Colonic mucosa (tissue), 4 donors: ENCODE measurements at places on chromosomes 3 and 15. TPM values are rescaled to one million over a fixed set of nuclear protein-coding genes. Genes with fewer than 3 reads are reported as not detected.

CPLX3 gene
- total RNA-seq = not detected

CIP2A gene
- 5.3 TPM for total RNA-seq

IMPG2 gene
- 0.08 TPM for total RNA-seq

KY gene
- 0.44 TPM for total RNA-seq

SERP1 gene
- total RNA-seq = 153 TPM

CHRD gene
- total RNA-seq = 2.0 TPM

DNA sequence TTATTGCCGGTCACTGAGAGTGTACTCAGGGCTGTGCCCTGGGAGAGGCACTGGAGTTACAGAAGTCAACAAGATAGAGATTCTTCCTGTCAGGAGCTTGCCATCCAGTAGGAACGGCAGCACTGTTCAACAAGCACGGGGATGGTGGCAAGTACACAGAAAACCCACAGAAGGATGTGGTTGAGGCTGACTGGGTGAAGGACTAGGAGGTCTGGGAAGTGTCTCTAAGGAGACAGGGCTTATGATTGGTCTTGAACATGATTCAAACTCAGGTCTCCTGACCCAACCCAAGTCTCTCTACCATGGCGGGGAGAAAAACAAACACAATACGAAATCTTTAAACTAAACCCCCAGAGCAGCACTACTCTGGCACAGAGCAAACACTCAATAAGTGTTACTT is 37.6 kb downstream of the ERICH6 start:
- no peak for DNase-seq
- H3K4me3 ChIP-seq = no peak overlapping the region
- no peaks in the 10 kb centered on the region for H3K36me3 ChIP-seq
- H3K4me1 ChIP-seq = no peaks in the 10 kb centered on the region

DNA sequence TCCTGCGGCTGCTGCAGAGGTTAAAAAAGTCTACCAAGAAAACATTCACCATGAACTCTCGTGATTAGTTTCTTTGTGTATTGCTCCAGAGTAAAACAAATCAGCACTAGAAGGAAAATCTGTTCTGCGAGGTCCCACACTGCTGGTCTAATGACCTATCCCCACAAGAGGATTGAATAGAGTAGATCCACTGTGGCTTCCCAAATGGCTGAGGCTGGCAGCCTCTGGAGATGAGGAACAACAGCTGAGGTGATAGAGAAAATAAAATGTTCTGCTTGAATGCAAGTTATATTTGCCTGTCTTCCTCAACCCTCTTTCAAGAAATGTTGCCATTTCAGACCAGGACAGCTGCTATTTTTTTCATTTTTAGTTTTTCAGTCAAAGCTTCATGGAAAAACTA is 883.3 kb downstream of the CADM2 start:
- H3K4me3 ChIP-seq = no peak overlapping the region
- H3K36me3 ChIP-seq = no peaks in the 10 kb centered on the region

DNA sequence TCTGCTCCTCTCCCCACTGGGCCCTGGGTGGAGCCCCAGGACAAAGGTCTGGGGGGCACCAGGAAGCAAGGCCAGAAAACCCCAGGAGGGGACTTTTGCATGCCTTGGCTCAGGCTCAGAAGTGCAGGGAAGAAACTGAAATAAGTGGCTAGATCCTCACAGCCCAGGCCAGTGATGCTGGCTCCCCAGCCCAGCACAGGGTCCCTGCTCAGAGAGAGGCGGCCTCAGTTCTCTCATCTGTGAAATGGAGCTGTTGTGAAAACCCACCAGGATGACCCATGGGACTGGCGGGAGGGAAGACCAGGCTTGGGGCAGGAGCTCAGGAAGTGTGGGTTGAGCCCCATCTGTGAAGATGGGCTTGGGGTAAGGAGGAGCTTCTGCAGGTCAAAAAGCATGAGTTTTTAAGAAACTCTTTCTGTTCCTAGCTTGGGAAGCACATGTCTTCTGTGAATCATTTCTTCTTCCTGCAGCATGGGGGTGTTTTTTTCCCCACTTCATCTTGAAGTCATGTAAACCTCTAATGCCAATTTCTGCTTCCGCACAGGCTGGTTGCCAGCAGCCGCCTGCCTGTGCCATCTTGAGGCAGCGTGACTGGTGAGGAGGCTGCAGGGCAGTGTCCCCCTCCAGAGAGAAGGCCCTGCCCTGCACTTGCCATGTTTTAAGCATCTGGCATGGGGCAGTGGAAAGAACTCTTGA is 118.6 kb downstream of the SMAD6 start:
- DNase-seq = no peak
- H3K4me1 ChIP-seq = no peaks in the 10 kb centered on the region
- no peaks in the 10 kb centered on the region for H3K36me3 ChIP-seq
- H3K27ac ChIP-seq = no peak overlapping the region
- H3K4me3 ChIP-seq = no peak overlapping the region
- no peaks in the 10 kb centered on the region for H3K27me3 ChIP-seq

DNA sequence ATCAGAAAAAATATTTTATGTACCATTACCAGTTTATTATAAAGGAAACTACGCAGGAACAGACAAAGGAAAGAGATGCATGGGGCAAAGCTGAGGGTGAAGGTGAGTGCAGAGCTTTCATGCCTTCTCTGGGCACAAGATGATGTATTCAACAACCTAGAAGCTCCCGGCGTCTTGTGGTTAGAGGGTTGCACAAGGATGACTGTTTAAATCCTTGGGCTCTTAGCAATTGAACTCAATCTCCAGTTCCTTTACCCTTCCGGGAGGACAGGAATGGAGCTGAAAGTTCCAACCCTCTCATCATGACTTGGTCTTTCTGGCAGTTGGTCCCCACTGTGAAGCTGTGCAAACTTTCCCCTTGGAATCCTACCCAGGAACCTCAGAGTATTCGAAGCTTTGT is 542.0 kb downstream of the EPHA3 start:
- H3K27me3 ChIP-seq = no peaks in the 10 kb centered on the region
- H3K36me3 ChIP-seq = no peaks in the 10 kb centered on the region
- no peak overlapping the region for H3K4me3 ChIP-seq

GRCh38 chr3:51384055-51384725 is 901 bp upstream of the MANF start:
- peak; percentile 48 for DNase-seq
- H3K4me3 ChIP-seq = peak overlapping the region; percentile 76
- peak overlapping the region; percentile 72 for H3K27ac ChIP-seq
- H3K4me1 ChIP-seq = peaks cover 30% of the 10 kb centered on the region
- H3K36me3 ChIP-seq = no peaks in the 10 kb centered on the region

DNA sequence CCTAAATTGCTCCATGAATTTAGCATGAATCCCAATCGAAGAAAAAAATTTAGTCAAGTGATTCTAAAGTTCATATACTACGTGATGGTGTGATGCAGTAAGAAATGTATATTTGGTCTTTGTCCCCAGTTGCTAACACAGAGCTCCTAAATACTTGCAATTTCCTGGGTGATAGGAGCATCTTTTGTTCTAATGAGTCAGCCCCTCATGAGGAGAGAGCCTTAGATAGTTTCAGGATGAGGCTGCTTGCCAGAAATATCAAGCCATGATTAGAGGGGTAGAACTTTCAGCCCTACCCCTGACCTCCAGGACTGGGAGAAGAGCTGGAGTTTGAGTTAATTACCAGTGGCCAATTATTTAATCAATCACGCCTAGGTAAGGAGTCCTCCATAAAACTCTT is 170.2 kb downstream of the PDE8A start:
- no peak for DNase-seq
- H3K36me3 ChIP-seq = no peaks in the 10 kb centered on the region
- no peak overlapping the region for H3K4me3 ChIP-seq
- no peak overlapping the region for H3K27ac ChIP-seq
- H3K4me1 ChIP-seq = no peaks in the 10 kb centered on the region
- H3K27me3 ChIP-seq = no peaks in the 10 kb centered on the region

DNA sequence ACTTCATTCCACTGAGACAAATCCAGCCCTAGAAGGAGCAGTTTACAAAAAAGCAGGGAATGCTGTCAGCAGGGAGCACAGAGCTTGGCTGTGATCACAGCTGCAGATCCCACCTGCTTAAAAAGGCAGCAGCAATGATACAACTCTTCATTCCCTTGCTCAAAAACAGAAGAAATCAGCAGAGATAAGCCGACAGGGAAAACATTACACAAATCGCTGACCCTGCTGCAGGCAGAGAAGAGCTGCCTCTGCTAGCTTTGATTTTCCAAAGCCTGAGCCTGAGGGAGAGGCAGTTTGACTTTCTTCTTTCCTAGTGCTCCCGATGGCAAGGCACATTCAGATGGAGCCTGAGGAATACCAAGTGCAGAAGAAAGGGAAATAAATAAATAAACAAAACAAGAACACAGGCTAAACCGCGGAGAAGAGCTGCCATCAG is 80.2 kb downstream of the SHQ1 start:
- no peak overlapping the region for H3K27ac ChIP-seq
- no peak overlapping the region for H3K4me3 ChIP-seq
- no peaks in the 10 kb centered on the region for H3K27me3 ChIP-seq
- H3K4me1 ChIP-seq = no peaks in the 10 kb centered on the region

DNA sequence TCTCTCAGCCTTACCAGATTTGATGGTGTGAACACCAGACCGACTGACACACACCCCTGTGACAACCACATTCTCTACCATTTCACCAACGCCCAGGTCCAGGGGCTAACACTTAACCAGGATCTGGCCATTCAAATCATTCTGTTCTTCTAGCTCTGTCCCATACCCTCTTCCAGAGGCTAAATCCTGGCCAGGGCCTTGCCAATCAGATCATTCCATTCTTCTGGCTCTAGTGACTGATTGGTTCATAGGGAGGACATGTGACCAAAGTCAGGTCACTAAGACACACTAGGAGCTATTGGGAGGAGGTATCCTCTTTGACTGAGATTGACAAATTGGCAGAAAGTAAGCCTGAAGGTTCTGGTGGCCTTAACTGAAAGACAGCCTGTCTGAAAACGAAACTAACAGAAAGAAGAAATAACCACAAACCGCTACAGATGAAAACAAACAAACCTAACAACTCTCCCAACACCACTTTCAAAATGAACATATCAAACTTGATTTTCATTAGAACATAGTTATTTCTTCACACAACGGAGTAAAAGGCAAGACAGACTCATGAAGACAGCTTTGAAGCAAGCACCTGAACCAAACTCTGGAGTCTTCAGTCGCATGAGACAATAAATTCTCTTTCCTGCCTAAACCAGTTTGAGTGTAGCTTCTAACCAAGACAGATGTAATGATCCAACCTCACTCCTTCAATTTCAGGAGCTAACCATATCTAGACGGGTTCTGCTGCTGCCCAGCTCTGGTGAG is 68.5 kb downstream of the TRANK1 start:
- DNase-seq = no peak
- H3K27me3 ChIP-seq = no peaks in the 10 kb centered on the region
- no peaks in the 10 kb centered on the region for H3K4me1 ChIP-seq
- H3K27ac ChIP-seq = peak overlapping the region; percentile 17
- H3K36me3 ChIP-seq = no peaks in the 10 kb centered on the region

GRCh38 chr3:130816561-130817445 is 70.2 kb upstream of the PIK3R4 start:
- H3K4me1 ChIP-seq = no peaks in the 10 kb centered on the region
- no peak for DNase-seq
- H3K27ac ChIP-seq = no peak overlapping the region

DNA sequence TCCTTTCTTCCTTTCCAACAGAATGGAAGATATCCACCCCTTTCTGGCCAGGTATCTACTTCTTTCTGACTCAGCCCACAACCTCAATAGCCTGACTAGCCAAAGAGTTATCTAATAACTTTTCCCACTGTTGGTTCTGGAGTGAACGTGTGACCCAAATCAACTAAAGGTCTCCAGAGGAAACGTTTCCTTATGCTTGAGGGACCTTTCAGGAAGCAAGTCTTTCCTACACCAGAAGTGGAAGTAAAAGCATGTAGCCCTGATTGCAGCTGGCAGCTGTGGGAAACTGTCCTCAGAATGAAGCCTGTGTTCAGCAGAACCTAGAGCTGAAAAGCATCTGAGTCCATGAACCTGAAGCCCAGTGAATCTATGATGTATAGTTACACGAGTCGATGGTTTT is 34.7 kb upstream of the PHLDB2 start:
- H3K4me3 ChIP-seq = no peak overlapping the region
- no peaks in the 10 kb centered on the region for H3K27me3 ChIP-seq
- no peak for DNase-seq
- no peaks in the 10 kb centered on the region for H3K4me1 ChIP-seq
- no peaks in the 10 kb centered on the region for H3K36me3 ChIP-seq

GRCh38 chr15:57819646-57820045 is 113.1 kb downstream of the POLR2M start:
- H3K36me3 ChIP-seq = no peaks in the 10 kb centered on the region
- no peaks in the 10 kb centered on the region for H3K4me1 ChIP-seq
- DNase-seq = no peak
- H3K4me3 ChIP-seq = no peak overlapping the region
- no peaks in the 10 kb centered on the region for H3K27me3 ChIP-seq
- H3K27ac ChIP-seq = no peak overlapping the region

GRCh38 chr15:79192462-79193036 is 90.0 kb upstream of the ANKRD34C start:
- DNase-seq = no peak
- no peaks in the 10 kb centered on the region for H3K4me1 ChIP-seq
- H3K36me3 ChIP-seq = no peaks in the 10 kb centered on the region
- H3K27ac ChIP-seq = no peak overlapping the region
- no peaks in the 10 kb centered on the region for H3K27me3 ChIP-seq
- no peak overlapping the region for H3K4me3 ChIP-seq

- H3K27me3 ChIP-seq = no peaks in the 10 kb centered on the region
- no peak for DNase-seq
- H3K4me1 ChIP-seq = no peaks in the 10 kb centered on the region
- H3K36me3 ChIP-seq = no peaks in the 10 kb centered on the region
- no peak overlapping the region for H3K4me3 ChIP-seq
Measured at GRCh38 chr3:36954452-36955134, 9.7 kb upstream of the TRANK1 start.

DNA sequence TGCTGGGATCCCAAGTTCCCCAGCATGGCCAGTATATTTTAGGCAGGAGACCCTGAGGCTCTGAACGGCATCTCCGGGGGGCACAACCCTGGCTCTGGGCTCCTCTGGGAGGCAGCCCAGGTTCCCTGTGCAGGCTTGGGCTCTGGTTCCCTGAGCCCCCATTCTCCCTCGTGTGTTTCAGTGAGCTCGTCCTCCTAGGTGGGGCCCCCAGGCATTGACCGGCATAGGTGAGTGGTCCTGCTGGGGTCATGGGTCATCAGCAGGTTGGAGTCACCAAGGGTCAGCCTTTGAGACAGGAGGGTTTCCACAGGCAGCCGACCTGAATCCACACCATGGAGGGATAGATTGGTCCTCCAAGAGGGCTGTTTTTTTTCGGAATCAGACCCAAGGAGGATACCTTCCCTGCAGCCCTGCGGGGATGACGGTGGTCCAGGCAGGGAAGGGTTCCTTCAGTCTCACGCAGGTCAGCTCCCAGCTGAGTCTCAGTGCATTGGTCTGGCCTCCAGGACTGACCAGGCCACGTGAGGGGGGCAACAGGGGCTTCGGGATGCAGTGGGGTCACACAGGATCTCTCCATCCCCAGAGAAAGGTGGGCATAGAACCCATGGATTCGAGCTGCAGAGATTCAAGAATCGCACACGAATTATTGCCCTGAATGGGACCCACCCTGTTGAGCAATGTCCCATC is 226.0 kb downstream of the SNRPN start:
- no peak overlapping the region for H3K27ac ChIP-seq
- no peaks in the 10 kb centered on the region for H3K36me3 ChIP-seq
- H3K27me3 ChIP-seq = no peaks in the 10 kb centered on the region
- H3K4me1 ChIP-seq = no peaks in the 10 kb centered on the region
- no peak overlapping the region for H3K4me3 ChIP-seq
